ENCODE measurements at places on chromosomes 6 and 20.

GRCh38 chr20:41173161-41173721 lies 35.9 kb downstream of the PLCG1 start:
- peak; percentile 91 for DNase-seq

- no peak for DNase-seq
Measured at GRCh38 chr6:130222775-130223174, at the start of gene SAMD3. Gene SAMD3, minus strand, starts transcription at chr6:130222951. Its CDS starts 7,678 bp downstream, at chr6:130215273.

DNA sequence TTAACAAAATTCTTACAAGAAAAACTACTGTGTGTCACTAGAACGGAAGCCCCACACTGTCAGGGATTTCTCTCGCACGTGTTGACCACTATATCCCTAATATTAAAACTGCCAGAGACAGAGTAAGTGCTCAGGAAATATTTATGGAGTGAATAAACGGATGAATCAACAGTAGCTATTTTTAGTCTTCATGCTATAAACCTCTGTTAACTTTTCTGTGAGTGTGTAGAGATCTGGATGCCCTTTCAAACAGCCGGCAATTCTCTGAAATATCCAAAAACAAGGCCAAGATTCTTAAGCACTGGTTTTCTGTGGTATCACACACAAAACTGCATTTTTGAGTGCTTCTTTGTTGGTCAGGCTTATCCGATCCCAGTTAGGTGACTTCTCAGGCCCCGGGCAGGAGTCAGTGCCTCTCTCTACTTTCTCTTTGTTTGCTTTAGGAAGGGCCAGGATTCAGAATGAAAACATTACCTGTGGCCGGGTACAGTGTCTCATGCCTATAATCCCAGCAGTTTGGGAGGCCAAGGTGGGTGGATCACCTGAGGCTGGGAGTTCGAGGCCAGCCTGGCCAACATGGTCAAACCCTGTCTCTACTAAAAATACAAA lies 15.7 kb downstream of the ATP9A start:
- peak; percentile 80 for DNase-seq

DNA sequence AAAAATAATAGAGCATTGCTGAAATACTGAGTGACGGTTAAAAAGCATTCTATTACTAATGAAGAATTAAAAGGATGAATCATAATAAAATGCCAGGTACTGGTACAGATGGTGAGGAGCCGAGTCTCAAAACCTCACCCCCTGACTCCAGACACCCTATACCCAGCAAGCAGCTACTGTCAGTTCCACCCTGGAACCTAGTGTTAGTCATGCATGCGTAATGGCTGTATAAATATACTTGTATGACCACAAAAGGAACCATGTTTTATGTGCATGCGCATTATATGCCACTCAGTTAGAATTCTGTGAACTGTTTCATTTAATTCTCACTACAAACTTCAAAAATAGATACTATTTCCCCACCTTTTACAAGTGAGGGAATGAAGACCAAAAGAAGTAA lies 568.7 kb upstream of the RNF217 start:
- no peak for DNase-seq

GRCh38 chr6:70380252-70380651 lies 33.1 kb upstream of the FAM135A start:
- DNase-seq = no peak

GRCh38 chr6:126914801-126915200 lies 203.7 kb upstream of the RSPO3 start:
- no peak for DNase-seq

DNA sequence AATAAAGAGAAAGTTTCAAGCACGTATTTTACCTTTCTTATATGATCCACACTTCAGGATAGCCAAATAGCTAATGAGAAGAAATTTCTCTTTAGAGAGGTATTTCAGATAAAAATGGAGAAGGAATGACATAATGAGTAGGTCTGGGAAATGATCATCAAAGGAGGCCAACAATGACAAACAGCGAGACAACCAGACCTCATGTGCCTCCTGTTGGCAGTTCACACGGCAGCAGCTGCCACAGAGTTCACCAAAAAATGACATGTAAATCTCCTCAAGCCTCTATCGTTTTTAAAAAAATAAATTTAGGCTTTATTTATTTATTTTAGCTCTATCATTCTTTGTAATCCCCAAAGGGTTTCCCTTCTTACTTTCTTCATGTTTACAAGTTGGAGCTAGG lies 47.7 kb downstream of the SLC2A12 start:
- no peak for DNase-seq

DNA sequence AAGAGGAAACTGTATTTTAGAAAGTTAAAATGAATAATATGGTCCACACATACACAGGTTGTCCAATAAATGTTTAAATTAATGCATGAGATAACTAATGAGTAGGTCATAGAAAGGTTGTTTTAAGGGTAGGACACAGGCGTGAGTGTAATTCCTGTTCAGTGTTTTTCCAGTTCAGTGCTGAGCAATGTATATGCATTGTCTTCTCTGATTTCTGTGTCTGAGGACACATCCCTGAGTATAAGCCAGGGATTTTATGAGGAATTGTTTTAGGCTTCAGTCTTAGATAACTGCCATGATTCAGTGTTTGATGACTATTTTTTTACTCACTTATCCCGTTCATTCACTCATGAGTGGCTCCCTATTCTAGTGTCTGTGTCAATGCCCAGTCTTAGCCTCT lies 298.5 kb upstream of the TBX18 start:
- no peak for DNase-seq

DNA sequence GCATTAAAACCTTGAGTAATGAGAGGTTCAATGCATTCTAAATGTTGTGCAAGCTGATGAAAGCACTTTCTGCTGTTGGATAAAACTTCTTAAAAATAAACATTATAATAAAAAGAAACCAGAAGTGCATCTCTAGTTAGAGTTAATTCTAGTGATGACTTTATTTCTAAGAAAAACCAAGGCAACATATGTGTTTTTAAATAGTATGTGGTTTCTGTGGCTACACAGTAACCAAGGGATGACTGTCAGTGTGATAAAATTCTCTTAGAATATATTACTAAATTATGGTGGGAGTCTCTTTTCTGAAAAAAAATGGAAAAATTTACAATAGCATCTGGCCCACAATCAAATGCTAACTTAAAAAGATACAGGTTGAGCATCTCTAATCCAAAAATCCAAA lies 117.0 kb downstream of the ME1 start:
- no peak for DNase-seq

Measured in RWPE1 (cell line).